ENCODE measurements at places on chromosomes 16 and 17.

GRCh38 chr17:74981979-74982662 lies 5.3 kb upstream of the CDR2L start:
- DNase-seq: peak; percentile 80
- H3K27me3 ChIP-seq: no peaks in the 10 kb centered on the region
- peaks cover 18% of the 10 kb centered on the region for H3K4me1 ChIP-seq
- peak overlapping the region; percentile 77 for H3K4me3 ChIP-seq
- H3K36me3 ChIP-seq: no peaks in the 10 kb centered on the region

DNA sequence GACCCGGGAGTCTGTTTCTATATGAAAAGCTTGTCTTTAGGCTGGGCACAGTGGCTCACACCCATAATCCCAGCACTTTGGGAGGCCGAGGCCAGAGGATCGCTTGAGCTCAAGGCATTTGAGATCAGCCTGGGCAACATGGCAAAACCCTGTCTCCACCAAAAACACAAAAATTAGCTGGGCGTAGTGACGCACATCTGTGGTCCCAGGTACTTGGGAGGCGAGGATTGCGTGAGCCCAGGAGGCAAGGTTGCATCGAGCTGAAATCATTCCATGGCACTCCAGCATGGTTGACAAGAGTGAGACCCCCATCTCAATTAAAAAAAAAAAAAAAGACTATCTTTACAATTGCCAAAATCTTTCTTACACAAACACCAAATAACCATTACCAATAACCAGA lies 22.7 kb upstream of the RFFL start:
- no peaks in the 10 kb centered on the region for H3K27me3 ChIP-seq
- H3K27ac ChIP-seq: no peak overlapping the region
- no peaks in the 10 kb centered on the region for H3K36me3 ChIP-seq
- peaks cover 34% of the 10 kb centered on the region for H3K4me1 ChIP-seq

- H3K27me3 ChIP-seq: no peaks in the 10 kb centered on the region
- H3K36me3 ChIP-seq: no peaks in the 10 kb centered on the region
- H3K4me1 ChIP-seq: peaks cover 8% of the 10 kb centered on the region
- no peak for DNase-seq
- H3K4me3 ChIP-seq: no peak overlapping the region
Observed at GRCh38 chr17:82754297-82755208, 2.7 kb downstream of the TBCD start.

DNA sequence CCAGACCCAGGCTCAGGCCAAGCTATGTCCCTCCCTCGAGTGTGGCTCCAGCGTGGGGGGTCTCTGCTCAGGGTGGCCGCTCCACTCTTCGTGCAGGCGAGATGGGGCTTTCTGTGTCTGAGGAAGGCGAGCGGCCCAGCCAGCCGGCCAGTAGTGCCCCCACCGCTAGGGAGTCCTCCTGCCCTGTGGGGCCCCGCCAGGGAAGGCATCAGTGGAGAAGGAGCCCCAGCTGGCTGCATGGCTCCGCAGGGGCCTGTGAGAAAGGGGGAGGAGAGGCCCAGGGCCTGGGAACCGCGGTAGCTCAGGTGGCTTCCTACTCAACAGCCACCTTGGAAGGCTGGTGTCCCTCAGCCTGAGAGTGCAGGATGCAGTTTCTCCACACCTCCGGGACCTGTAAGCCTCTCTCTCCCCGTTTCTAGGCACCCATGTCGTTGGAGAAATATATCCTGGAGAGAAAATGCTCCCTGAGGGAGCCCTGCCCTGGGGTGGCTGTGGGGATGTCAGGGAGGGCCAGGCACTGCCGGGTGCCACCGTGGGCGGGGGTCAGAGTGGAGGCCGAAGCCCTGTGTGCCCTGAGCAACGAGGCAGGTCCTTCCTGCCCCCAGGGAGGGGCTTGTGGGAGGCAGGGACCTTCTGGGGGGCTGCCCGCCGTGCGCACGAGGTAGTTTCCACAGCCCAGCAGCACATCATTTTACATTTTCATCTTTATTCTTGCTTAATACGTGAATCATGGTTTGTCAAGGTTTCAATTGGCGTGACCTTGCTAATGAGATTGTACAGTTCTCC lies 3.3 kb downstream of the PIGQ start:
- peaks cover 8% of the 10 kb centered on the region for H3K4me1 ChIP-seq
- H3K27me3 ChIP-seq: no peaks in the 10 kb centered on the region
- H3K4me3 ChIP-seq: no peak overlapping the region

All from naive thymus-derived CD4-positive, alpha-beta T cell (primary cell).